Effector memory CD8-positive, alpha-beta T cell (primary cell): ENCODE measurements at places on chromosomes 7 and 10.

DNA sequence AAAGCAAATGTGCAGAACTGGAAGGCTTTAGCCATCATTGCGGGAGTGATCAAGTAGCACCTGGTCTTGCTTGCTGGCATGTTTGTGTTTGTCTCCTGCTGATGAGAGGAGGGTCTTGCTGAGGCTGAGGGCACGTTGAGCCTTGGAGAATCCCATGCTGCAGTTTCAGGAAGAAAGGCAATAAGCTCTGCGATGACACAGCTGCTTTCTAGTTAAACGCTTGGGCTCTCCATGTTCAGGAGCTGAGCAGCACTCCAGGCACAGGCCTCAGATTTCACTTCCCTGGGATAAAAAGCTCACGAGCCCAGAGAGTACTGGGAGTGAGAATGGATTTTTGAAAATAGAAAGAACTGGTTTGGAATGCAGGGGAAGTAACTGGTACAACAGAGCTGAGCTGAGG is 100.8 kb downstream of the LRRC18 start:
- no peak overlapping the region for H3K4me3 ChIP-seq
- no peak for DNase-seq
- H3K27ac ChIP-seq, result no peak overlapping the region
- no peaks in the 10 kb centered on the region for H3K4me1 ChIP-seq

DNA sequence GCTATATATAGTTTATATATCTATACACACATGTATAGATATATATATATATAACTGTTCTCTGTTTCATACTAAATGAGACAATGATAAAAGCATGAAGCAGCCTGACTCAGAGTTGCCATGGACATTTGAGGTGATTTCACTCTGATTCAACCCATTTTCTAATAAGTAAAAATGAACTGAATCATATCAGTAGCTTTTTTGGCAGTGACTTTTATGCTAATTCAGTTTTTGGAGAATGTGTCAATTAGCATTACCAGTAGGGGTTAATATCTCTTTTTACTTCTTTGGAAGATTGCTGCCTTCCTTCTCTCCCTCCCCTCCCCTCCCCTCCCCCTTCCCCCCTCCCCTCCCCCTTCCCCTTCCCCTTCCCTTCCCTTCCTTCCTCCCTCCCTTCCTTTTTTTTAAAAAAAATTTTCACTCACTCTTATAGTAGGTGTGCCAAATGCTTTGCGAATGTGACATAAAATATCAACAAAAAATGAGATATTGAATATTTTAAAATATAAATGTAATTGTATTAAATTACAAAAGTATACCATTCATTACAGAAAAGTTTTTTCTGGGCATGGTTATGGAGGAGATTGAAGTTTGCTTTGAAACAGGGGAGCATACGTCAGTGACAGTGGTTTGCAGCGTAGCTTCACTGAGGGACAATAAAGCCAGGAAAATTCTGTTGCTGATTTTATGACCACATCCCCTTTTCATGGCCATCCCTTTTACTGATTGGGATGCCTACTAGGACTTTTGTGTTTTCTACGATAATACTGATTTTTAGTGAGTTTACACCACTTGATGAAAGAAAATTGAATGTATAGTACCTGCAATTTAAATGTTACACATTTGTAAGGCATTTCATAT is 64.0 kb upstream of the KLF6 start:
- no peak overlapping the region for H3K4me3 ChIP-seq
- no peaks in the 10 kb centered on the region for H3K27me3 ChIP-seq
- H3K27ac ChIP-seq, result peak overlapping the region; percentile 20
- peaks cover 18% of the 10 kb centered on the region for H3K36me3 ChIP-seq

DNA sequence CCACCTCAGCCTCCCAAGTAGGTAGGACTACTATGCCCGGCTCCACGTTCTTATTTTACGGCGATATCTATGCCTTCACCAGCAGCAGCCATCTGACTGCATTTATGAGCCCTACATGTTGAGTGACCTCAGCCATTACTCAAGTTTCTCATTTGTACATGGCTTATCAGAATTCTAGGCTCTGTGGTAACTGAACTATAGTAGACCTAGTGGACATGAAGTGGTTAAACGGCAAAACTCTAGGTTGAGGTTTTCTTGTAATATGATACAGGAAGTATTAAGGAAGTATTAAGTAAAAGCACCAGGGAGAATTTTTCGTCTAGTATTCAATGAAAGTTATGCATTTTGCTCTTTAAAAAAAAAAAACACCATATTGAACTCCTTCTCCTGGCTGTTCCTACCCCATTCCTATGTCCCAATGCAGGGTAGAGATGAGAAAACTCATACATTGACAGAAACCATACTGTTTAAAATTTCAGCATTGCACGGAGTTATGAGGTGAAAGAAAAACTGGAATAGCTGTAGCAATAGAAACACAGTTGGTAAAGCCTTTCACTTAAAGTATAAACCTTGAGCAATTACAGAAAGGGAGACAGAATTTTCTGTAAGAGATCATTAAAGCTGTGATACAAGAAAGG is 39.8 kb upstream of the EPC1 start:
- H3K27ac ChIP-seq, result no peak overlapping the region
- H3K4me1 ChIP-seq, result peaks cover 2% of the 10 kb centered on the region
- peaks cover 3% of the 10 kb centered on the region for H3K36me3 ChIP-seq
- peaks cover 6% of the 10 kb centered on the region for H3K27me3 ChIP-seq
- no peak for DNase-seq

DNA sequence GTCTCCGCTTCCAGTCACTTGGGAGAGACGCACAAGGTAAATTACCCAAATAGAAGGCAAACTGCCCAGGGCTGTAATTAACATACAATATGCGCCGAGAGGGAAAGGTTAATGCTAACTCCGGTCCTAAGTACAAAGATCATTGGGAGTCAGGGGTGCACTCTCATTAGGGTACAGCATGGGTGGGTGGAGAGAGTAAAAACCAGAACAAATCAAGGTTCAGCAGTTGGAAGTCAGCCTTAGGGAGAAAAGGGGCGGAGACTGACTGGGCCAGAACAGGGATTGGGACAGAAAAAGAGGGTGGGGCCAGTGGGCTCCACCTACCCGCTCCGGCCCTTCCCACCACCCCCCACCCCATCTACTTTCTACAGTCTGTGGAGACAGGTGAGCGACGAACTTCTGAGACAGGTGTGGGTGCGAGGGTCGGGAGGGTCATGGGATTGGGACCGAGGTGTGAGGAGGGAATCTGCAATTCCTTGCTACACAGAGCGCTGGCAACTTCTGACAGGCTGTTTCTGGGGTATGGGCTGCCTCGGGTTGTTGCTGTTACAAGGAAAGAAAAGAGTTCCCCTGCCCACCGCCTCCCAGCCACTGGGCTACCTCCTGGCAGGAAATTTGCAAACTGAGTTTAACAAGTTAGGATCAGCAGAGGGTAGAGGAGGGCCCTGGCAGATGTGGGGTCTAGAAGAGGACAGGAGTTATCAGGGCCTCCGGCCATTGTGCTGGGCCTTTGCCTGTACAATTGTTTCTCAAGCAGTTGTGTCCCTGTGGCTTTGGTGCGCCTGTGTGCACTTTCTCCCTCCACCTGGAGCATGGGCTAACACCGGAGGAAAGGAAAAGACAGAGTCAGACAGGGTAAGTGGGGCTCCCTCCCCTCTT is at the start of gene TMEM139:
Gene TMEM139, plus strand, starts transcription at position 368 of the 879 bp plus-strand sequence. CDS start 1,000 bp downstream, outside the sequence.
- H3K4me1 ChIP-seq, result peaks cover 26% of the 10 kb centered on the region
- H3K27me3 ChIP-seq, result no peaks in the 10 kb centered on the region
- H3K4me3 ChIP-seq, result no peak within 1 kb of the TSS
- H3K36me3 ChIP-seq, result peaks cover 9% of the 10 kb centered on the region
- no peak within 1 kb of the TSS for H3K27ac ChIP-seq

DNA sequence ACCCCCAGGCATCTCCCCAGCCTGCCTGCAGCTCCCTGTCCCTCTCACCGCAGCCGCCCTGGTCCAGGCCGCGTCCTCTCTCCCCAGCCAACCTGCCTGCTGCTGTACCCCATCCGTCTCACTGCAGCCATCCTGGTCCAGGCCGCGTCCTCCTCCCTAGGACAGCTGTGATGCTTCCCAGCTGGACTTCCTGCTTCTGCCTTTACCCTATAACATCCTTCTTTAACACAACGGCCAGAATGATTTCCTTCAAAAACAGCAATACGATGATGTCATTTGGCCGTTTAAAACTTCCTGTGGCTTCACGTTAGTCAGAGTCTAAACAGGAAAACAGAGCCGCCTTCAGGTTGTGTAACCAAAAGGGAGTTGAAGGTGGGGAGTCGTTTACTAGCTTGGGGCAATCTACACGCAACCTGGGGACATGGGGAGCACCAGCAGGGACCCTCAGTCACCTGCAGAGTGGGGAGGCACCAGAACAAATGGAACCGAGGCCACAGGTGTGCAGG is 32.2 kb upstream of the ZFAND2A start:
- H3K27me3 ChIP-seq, result peaks cover 44% of the 10 kb centered on the region
- H3K27ac ChIP-seq, result no peak overlapping the region
- H3K36me3 ChIP-seq, result peaks cover 3% of the 10 kb centered on the region
- no peak for DNase-seq

DNA sequence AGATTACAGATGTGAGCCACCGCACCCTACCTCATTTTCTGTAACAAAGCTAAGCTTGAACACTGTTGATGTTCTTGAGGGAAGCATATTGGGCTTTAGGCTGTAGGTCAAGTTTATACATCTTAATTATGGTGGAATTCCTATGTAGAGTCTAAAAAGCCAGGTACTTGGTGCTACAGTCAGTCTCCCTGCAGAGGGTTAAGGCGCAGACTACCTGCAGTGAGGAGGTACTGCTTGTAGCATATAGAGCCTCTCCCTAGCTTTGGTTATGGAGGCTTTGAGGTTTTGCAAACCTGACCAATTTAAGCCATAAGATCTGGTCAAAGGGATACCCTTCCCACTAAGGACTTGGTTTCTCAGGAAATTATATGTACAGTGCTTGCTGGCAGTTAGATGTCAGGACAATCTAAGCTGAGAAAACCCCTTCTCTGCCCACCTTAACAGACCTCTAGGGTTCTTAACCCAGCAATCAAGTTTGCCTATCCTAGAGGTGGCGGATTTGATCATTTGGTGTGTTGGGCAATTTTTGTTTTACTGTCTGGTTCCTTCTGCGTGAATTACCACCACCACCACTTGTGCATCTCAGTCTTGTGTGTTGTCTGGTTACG is 6.0 kb downstream of the PPIA start:
- peaks cover 77% of the 10 kb centered on the region for H3K36me3 ChIP-seq
- no peak overlapping the region for H3K27ac ChIP-seq
- H3K4me3 ChIP-seq, result no peak overlapping the region
- H3K4me1 ChIP-seq, result peaks cover 9% of the 10 kb centered on the region
- DNase-seq, result no peak
- no peaks in the 10 kb centered on the region for H3K27me3 ChIP-seq

GRCh38 chr7:23472046-23472445 is 1.8 kb upstream of the IGF2BP3 start:
- H3K27me3 ChIP-seq, result peaks cover 76% of the 10 kb centered on the region
- peaks cover 29% of the 10 kb centered on the region for H3K4me1 ChIP-seq
- H3K4me3 ChIP-seq, result no peak overlapping the region

- H3K4me1 ChIP-seq, result no peaks in the 10 kb centered on the region
- H3K36me3 ChIP-seq, result no peaks in the 10 kb centered on the region
- no peak overlapping the region for H3K4me3 ChIP-seq
- no peak for DNase-seq
Observed at GRCh38 chr10:127353544-127353943, 157.2 kb upstream of the INSYN2A start.

- DNase-seq, result no peak
- H3K36me3 ChIP-seq, result no peaks in the 10 kb centered on the region
- no peak overlapping the region for H3K4me3 ChIP-seq
Observed at GRCh38 chr10:116120688-116121455, 152.1 kb downstream of the GFRA1 start.

GRCh38 chr7:134851141-134851540 is 71.7 kb downstream of the CALD1 start:
- no peak overlapping the region for H3K4me3 ChIP-seq
- H3K36me3 ChIP-seq, result no peaks in the 10 kb centered on the region
- H3K27ac ChIP-seq, result no peak overlapping the region
- no peaks in the 10 kb centered on the region for H3K27me3 ChIP-seq

DNA sequence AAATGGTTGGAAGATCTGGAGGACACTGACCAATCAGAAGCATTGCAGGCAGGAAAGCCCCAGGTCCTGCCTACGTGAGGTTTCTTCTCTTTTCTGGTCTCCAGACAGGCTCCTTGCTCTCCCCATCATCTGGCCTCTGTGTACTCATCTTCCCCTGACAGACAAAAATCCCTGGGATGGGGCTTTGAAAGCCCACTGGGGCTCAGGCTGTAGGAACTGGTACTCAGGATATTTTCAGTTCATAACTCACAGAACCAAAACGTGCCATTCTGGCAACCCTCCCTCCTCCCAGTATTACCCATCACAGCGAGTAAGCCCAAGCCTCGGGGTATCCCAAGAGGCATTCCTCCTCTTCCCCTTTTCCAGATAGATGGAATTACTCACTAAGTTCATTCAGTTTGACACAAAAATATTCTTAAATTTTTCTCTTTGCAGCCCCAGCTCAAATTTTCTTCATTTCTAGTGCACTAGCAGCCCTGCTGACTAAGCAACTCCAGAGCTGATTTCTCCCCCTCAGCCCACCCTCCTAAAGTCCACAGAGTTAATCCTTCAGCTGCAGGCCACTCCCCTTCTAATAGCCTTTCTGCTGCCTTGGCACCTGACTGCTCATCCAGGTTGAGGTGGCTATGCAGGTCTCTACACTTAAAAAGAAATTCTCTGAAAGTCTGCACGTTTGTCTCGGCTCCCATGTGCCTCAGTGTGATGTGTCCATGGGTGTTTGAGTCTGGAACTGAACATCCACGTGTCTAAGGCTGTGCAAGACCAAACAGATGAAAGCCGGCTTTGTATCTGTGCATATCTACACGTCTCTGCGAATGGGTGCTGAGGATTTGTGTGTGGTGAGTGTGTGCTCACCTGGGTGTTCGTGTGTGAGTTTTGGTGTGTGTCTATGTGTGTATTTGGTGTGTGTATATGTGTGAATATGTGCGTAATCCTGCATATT is 331.4 kb downstream of the CCSER2 start:
- no peak overlapping the region for H3K4me3 ChIP-seq
- no peaks in the 10 kb centered on the region for H3K4me1 ChIP-seq
- no peak overlapping the region for H3K27ac ChIP-seq
- H3K27me3 ChIP-seq, result peaks cover 9% of the 10 kb centered on the region
- H3K36me3 ChIP-seq, result no peaks in the 10 kb centered on the region

DNA sequence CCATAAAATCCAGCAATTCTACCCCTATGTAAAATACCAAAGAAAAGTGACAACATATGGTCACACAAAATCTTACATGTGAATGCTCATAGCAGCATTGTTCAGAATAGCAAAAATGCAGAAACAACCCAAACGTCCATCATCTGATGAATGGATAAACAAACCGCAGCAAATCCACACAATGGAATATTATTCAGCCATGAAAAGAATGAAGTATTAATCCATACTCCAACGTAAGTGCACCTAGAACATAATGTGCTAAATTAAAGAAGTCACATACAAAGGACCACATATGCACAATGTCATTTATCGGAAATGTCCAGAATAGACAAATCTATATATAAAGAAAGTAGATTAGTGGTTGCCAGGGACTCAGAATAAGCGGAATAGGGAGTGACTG is 57.4 kb downstream of the SMURF1 start:
- no peaks in the 10 kb centered on the region for H3K27me3 ChIP-seq
- no peak overlapping the region for H3K27ac ChIP-seq
- no peak for DNase-seq
